ENCODE measurements at places on chromosomes 1 and 21. TPM values are rescaled to one million over a fixed set of nuclear protein-coding genes. Genes with fewer than 3 reads are reported as not detected.

PEA15 gene
- total RNA-seq, result 56.3 TPM

SMCP gene
- total RNA-seq, result not detected

SPRR2G gene
- not detected for total RNA-seq

- DNase-seq, result no peak
Measured at GRCh38 chr1:37294096-37294495, 180.3 kb upstream of the ZC3H12A start.

DNA sequence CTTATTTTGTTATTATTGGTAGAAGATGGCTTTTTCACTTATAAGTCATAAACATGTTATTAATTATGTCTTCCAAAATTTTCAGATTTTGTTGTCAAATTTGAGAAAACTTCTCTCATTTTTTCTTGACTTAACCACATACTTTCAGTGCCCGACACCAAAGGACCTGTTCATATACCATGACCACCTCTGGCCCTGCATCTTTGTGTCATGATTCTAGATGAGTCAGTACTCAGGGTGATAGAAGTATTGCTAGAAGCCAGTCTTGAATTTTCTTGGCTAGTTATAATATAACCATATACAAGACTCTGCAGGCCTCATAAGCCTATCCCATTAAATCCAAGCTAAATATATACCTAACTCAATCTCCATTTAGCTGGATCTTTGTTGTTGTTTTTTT lies 35.4 kb upstream of the DPH5 start:
- DNase-seq, result no peak

GRCh38 chr1:42847111-42847595 lies 740 bp downstream of the ZNF691 start:
- DNase-seq, result no peak

- peak; percentile 76 for DNase-seq
Measured at GRCh38 chr1:14949836-14950713, 203.5 kb upstream of the TMEM51 start.
